ENCODE measurements at places on chromosomes 6 and 20.

DNA sequence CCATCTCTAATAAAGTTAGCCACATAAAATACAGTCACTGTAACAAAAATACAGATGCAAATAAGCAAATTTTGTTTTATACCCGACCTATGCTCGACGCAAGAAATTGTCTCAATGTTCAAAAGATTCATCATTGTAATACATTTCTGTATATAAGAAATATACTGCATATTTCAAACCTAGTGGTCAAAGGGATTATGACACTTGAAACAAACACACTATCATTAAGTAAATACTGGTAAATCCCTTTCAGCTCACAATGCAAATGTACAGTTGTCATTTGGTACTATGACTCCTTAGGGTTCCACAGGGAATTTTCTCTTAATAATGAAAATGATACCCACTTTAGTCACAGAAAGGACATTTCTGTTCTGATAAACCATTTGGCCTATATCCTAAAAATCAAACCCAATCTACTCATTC is 2.2 kb downstream of the HIVEP2 start:
- DNase-seq, result no peak

GRCh38 chr6:111805511-111806164 is 67.6 kb downstream of the FYN start:
- no peak for DNase-seq

GRCh38 chr20:51089272-51089781 is 66.4 kb upstream of the KCNG1 start:
- DNase-seq, result no peak

DNA sequence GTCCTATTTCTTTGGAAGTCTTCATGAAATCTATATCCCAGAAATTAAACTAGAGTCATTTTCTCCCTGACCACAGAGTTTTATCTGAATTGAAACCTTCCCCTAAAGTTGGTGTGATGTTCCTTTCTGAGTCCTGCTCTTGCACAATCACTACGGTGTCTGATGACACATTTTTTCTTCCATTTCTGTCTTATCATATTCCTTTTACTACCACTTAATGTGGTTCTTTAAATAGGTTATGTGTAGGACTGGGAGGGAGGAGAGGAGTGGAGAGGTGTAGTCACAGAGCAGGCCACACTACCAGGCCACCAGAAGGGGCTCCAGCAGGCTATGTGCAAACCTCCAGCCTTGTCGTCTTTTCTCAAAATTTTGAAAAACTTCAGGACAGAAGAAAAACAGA is 39.7 kb upstream of the ATXN1 start:
- no peak for DNase-seq

GRCh38 chr6:41344876-41345275 is 9.5 kb downstream of the NCR2 start:
- DNase-seq, result no peak

DNA sequence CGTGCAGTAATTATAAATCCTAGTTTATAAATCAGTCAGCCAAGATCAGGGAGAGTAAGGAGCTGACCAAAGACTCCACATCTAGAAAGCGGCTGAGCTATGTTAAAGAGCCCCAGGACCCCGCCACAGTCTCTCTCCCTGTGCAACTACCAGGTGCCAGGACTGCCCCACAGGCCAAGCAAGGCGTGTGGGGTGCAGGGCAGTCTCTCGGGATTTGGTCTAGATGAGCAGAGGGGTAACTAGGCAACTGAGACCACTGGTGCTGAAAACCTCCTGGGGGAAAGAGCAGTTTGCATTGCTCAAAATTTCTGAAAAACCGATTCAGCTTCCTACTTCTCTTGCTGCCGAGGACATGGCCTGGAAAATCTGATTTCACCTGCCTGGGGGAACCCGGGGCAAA is 10.4 kb downstream of the PMEPA1 start:
- DNase-seq, result no peak

GRCh38 chr6:13409991-13410390 is 77.4 kb downstream of the GFOD1 start:
- DNase-seq, result no peak

GRCh38 chr6:11722805-11723631 is 55.6 kb downstream of the ADTRP start:
- no peak for DNase-seq

DNA sequence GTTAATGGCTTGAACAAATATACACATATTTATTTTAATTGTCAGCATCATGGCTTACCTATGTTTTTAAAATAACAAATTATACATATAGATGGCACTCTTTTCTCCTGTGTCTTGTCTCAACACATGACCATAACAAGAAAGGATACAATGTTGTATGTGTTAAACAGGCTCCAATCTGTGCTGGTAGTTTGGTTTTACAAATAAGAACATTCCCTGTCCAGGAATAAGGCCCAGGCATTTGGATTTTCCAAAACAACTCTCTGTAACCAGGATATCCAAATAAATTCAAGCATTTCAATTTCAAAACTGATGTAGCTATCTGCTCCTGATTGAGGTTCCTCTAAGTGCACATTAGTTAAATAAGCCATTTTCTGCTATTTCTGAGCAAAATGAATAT is 17.1 kb downstream of the METTL24 start:
- DNase-seq, result no peak

- no peak for DNase-seq
Measured at GRCh38 chr6:14194483-14194882, 76.9 kb downstream of the CD83 start.

DNA sequence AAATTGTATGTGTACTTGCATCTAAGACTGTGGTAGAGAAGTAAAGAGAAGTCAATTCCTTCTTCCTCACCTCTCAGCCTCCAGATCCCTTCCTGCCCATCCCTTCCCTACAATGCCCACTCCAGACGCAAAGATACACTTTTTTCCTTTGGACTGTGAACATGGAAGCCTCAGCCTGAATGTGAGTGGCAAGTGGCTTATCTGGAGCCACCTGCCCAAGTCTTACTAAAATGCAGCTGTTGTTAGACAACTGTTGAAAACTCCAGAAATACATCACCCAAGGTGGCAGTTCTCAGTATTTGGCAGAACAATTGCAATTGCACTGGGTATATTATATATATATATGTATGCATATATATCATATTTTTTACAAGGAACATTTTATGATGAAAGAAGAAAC is 7.5 kb downstream of the VGLL2 start:
- no peak for DNase-seq

DNA sequence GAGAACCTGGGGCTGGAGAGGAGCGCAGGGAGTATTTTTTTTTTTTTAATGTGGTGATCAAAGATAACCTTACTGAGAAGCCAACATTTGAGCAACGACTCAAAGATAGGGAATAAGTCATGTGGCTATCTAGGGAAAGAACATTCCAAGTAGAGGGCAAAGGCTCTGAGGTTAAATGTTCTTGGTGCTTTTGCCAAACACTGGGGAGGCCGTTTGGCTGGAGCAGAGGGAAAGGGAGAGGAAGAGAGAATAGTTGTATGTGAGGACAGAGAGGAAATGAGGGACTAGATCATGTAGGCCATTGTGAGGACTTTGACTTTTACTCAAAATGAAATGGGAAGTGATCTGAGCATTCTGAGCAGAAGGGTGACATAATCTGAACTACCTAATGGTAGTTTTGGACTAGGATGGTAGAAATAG is 27.8 kb downstream of the ACSS2 start:
- DNase-seq, result no peak

DNA sequence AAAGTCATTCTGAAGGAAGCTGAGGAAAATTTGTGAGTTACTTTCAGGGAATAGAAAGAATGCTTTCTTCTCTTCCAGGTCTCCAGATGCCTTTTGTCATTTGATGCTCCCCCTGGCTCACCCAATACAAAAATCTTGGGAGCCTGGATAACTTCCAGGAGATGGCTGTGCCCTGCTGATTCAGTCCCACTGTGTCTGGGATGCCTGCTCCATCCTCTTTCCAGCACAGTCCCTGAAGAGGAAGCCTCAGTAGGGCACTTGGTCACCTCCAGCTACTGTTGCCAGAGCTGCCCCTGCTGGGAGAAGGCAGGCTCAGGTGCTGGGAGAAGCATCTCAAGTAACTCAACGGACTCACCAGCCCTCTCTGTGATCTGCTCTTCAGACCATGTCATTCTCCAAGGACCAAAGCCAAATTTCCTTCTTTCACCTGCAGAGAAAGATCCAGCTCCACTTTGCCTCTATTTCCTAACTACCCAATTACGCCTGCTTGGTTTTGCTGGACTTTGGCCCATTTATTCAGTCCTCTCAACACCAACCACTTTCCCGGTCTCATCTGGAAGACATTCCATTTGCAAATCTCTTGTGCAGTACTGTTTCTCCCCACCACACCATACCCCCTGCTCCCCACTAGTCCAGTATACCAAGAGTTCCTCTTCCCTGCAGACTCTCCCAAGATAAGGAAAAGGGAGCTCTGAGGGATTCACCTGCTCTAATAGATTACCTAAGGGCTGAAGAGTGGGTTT is 53.3 kb downstream of the SLC23A2 start:
- no peak for DNase-seq

DNA sequence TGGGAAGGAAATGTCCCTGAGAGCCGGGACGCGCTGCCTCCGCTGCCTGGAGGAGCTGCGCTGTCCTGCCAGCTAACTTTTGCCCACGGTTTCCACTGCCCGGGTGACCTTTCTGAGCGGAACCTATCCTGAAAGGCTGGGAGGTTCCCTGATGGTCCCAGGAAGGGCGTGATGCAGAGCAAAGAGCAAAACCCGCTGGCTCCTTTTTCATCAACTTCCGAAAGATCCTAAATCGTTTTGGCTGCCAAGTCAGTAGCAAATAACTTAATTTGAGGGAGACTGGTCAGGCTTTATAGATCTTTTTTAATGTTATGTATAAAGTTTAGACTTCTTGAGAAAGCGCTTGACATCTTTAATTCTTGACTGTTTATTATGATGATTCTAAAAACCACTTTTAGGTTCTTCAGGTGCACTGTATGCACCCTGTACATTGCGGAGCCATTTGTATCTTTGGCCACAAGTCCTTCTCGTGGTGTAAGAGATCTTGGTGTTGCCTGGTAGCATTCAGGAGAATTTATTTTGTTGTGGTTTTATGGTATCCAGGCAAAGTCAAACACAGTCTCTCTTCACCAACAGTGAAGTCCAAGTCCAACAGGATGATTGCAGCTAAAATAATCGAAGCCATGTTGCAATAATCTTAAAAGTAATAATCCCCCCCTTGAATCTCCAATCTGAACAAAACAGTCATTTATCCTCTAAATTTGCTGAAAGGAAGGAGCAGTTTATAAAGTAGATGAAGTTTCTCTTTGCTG is at the start of gene SYNE1:
SYNE1 (minus strand) TSS at position 67 of the 752 bp plus-strand sequence. CDS start 9,031 bp downstream, outside the sequence.
- no peak for DNase-seq

- DNase-seq, result no peak
Measured at GRCh38 chr6:138201836-138202235, 16.5 kb downstream of the PBOV1 start.

- DNase-seq, result no peak
Measured at GRCh38 chr6:153553627-153554026, 422.5 kb upstream of the RGS17 start.

GRCh38 chr6:44246663-44247337 is at the start of gene HSP90AB1:
HSP90AB1 (plus strand) TSS chr6:44247101; CDS start chr6:44248630, 1,529 bp downstream.
- DNase-seq, result peak; percentile 97

DNA sequence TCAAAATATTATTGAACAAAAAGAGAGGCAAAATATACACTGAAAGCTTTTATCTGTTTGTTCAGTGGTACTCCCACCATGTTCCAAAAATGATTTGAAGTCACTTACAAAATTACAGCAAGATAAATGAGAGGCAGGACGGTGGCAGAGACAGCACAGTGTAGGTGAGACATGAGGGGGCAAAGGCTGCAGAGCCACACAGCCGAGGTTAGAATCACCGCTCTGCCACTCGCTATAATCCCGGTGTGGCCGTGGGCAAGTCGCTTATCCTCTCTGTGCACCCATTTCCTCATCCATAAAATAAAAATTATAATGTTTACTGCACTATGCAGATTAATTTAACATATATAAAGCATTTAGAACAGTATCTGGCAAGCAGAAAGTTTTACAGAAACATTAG is 140.1 kb upstream of the BEND6 start:
- DNase-seq, result no peak

DNA sequence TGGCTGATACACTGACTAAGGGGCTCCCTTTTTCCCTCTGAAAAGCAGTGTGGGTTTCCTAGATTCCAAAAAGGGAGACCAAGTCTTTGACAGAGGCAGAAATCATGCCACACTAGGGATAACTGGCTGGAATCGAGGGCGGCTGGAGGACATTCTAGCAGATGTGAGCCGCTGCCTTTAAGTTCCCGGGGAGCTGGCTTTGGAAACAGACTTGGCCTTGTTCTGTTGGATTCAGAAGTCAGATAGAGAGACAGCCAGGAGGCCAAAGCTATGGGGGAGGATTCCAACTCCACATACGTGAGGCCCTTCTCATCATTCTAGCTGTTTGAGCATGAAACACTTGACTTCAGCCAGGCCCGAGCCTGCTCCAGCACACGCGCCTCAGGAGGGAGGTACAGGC is 109.9 kb upstream of the FOXC1 start:
- no peak for DNase-seq

DNA sequence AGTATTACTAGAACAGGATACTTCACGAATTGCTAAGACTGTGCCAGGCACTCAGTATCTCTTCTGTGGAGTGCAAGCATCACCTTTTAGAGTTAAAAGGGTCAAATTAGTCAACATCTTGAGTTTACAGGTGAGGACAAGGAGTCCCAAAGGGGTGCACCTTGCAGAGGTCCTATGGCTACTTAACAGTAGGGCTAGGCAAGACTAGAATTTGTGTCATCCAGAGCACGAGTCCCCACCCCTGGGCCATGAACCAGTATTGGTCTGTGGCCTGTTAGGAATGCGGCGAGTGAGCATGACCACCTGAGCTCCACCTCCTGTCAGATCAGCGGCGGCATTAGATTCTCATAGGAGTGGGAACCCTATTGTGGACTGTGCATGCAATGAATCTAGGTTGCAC is 10.5 kb upstream of the DSTN start:
- no peak for DNase-seq

DNA sequence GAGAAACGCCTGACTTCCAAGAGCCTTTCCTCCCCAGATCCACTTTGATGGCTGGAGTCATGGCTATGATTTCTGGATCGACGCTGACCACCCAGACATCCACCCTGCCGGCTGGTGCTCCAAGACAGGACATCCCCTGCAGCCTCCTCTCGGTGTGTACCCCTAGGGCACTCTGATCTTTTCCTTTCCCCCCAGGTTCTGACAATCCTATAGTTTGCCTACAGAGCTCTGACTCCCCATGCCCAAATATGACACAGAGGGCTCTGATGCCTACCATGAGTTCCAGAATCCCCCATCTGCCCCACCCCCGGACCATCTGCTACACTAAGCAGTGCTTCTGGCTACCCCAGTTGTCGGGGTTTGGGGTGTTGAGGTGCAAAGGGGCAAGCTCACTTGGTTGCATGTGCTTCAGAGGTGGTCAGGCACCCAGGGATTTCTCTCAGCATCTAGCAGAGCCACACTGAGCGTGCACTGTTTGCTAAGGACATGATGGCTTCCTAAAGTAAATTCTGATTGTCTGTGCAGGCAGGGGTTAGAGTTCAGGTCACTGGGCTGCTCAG is 24.0 kb upstream of the SGK2 start:
- DNase-seq, result no peak

Data from breast epithelium (tissue), 4 donors.